SK-N-SH treated with all-trans-retinoic acid at 6 μM for 48 hours (cell line): ENCODE measurements at places on chromosomes 7 and 10.

DNA sequence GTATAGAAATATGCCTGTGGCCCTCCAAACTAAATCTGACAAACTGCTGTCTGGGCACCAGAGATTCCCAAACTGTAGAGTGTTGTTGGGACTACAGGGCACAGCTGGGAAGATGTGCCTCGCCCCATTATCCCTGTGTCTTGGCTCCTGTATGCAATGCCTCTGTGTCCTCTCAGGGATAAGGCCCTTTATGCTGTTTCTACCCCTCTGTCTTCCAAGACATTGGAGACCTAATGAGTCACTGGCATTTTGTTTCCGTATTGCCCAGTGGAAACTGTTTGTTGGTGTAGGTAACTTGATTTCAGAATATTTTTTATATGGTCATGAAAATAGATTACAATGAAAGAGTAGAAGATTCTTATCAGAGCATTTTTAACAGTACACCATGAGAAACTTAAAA is 183.2 kb downstream of the GLI3 start:
- no peak for ATAC-seq

- no peak for ATAC-seq
Measured at GRCh38 chr7:101686030-101686429, 56.9 kb upstream of the MYL10 start.

GRCh38 chr7:28729727-28730126 is 228.4 kb downstream of the TRIL start:
- ATAC-seq, result no peak; the same call in 1 of the 3 replicates

DNA sequence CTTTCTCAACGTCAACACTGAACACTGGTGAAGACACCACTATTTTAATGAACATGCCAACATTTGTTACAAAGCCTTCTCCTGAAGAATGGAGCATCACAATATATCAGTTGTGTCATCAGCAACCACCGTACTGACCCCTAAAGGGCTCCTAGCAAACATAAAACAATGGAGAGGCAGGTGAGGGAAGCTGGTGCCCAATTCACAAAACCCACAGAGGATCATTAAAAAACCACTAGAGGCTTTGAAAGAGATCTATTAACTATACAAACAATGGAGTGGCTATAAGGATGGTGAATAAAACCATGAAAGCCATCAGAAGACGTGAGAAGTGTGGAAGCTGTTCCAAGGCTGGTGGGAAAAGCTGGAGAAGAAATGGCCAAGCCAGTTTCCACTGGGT is 150.8 kb downstream of the FAM107B start:
- ATAC-seq, result no peak

- no peak; the same call in 2 of the 3 replicates for ATAC-seq
Measured at GRCh38 chr10:32271617-32272016, 75.3 kb downstream of the EPC1 start.

GRCh38 chr7:95421000-95421846 is 13.6 kb downstream of the PON2 start:
- ATAC-seq, result peak; percentile 95

- ATAC-seq, result no peak
Measured at GRCh38 chr7:84546403-84546802, 351.8 kb upstream of the SEMA3A start.

DNA sequence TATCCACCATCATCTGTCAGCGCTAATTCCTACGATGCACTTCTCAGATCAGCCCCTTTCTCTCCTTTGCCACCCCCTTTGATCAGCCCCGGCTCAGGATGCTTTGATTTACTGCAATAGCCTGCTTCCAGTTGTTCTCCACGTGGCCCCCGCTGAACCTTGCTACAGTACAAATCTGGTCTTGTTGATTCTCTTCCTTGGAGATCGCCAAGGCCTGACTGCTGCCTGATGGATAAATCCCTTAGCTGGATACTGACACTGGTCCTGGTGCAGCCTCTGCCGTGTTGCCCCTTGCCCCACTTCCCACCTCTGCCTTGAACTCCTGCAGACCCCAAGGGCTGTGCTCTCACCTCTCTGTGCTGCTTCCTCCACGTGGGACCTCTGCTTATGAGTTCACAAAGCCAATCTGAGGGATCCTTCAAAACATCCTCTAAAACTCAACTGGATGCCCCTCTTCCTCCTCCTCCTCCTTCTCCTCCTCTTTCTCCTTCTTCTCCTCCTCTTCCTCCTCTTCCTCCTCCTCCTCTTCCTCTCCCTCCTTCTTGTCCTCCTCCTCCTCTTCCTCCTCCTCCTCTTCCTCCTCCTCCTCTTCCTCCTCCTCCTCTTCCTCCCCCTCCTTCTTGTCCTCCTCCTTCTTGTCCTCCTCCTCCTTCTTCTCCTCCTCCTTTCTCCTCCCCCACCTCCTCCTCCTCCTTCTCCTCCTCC is 15.3 kb downstream of the PLXNA4 start:
- ATAC-seq, result peak; percentile 62

- no peak for ATAC-seq
Measured at GRCh38 chr7:2049782-2050510, 182.8 kb downstream of the MAD1L1 start.

DNA sequence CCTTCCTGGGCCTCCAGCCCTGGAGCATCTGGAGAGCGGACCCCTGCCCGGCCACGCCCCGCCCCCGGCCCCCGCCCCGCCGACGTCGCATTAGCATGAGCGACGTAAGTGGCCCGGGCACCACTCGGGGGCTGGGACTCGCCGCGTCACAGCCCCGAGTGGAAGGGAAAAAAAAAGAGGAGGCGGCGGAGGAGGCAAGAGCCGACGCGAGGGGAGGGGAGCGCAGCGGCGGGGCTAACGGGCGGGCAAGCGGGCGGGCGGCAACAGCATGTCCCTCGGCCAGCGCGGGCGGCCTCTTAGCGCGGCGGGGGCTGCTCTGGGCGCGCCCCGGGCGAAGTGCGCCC is at the start of gene SLC18A3:
Gene SLC18A3, plus strand, starts transcription at position 197 of the 344 bp plus-strand sequence. CDS start 431 bp downstream, outside the sequence.
- peak; percentile 23 for ATAC-seq

- ATAC-seq, result no peak
Measured at GRCh38 chr10:32153931-32154330, 97.7 kb upstream of the KIF5B start.

DNA sequence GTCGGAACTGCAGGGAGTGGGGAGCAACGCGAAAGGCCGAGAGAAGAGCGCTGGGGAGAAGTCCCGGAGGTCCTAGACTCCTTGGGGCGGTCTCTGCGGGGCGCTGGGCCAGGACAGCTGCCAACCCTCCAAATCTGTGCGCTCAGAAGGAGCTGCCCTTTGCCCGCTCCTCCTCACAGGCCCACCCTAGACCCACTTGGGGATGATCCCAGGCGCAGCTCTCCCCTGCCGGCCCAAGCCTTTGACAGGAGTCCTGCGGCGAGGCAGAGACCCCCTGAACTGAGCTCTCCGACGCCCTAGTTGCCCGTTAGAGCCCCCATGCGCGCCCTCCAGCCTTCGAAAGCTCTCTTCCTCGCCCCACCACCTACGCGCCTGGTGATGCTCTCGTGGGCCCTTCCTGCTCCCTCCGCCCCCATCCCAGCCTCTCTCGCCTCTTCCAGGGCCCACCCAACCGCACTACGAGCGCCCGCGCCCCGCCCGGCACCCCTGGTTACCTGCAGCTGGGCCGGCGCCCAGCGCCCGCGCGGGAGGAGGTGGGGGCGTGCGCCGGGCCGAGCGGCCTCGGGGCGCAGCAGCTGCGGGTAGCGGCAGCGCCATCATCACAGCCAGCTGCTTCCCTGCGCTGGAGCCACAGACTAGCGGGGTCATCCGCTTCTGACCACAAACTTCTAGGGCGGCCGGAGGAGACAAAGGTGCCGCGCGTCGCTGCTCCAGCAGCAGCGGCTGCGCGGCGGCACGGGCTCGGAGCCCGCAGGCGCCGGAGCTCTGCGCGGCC is 353.4 kb downstream of the DNAJB6 start:
- peak; percentile 59 for ATAC-seq

- peak; percentile 77 for ATAC-seq
Measured at GRCh38 chr7:28096713-28097112, 83.9 kb downstream of the JAZF1 start.

GRCh38 chr7:99314504-99314903 is 11.2 kb upstream of the ARPC1A start:
- no peak for ATAC-seq

DNA sequence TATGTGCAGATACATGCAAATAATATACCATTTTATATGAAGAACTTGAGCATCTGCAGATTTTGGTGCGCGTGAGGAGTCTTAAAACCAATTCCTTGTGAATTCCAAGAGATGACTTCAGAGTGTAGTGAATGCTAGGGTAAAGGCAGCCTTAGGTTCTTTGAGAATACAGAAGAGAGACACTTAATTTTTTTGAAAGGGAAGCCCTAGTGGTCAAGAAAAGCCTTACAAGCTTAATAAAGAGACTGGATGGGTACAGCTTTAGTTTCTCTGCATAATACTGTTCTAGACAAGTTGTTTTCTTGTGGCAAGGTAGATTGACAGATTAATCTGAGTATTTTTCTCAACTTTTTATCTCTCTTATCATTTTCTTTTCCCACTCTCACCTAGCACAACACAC is 636.5 kb downstream of the DNAJB9 start:
- ATAC-seq, result no peak

- no peak for ATAC-seq
Measured at GRCh38 chr7:103704701-103705100, 258.7 kb upstream of the SLC26A5 start.

- ATAC-seq, result peak; percentile 18; the same call in 1 of the 3 replicates
Measured at GRCh38 chr10:114874827-114875411, 53.3 kb downstream of the FHIP2A start.

DNA sequence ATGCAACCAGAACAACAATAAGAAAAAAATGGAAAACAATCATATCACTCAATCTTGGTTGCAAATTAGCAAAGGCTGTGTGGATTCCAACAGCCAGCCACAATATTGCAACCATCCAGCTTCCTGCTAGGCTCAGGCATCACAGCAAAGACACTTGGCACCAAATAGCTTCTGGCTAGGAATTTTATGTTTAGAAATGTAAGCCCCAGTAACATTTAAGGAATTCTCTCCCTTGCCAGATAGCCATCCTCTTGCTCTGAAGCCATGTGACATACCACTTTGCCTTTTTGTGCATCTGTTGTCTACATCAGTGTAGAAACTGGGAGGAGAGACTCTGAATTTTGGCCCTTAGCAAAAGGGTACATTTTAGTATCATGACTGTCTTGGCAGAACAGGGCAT is 22.2 kb downstream of the MKX start:
- no peak for ATAC-seq

DNA sequence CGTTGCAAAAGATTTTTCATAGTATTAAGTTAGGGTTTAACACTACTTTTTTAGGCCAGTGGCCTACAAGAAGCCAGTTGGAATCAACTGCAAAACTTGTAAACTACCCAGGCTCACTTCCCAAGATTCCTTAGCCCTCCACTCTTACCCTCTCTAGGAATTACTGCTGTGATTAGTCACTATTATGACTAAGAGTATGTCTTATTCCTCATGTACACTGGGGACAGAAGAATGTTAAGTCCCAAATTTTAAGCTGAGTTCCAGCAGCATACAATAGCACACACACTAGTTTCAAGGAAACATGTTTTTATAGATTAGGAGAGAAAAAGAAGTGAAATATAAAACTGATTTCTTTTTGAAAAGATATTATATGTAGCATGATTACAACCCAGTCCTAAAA is 42.8 kb downstream of the FBXL13 start:
- ATAC-seq, result no peak; the same call in 2 of the 3 replicates

DNA sequence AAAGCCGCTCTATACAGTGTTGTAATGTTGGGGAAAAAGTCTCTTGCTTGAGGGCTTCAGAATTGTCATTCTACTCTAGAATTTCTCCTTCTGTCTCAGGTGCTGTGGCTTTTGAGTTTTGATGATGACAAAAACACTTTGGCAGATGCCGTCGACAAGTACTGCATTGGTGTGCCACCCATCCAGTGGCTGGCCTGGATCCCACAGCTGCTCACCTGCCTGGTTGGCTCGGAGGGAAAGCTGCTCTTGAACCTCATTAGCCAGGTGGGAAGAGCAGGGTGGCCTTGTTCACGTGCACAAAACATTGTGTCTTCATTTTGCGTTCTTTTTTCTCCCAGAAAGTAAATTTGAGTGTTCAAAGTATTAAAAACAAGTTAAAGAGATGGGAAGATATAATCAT is 112.0 kb downstream of the TRRAP start:
- ATAC-seq, result no peak

GRCh38 chr10:51231754-51232153 is 157.5 kb downstream of the PRKG1 start:
- ATAC-seq, result no peak

GRCh38 chr7:121016966-121017365 is 28.5 kb downstream of the CPED1 start:
- ATAC-seq, result no peak

DNA sequence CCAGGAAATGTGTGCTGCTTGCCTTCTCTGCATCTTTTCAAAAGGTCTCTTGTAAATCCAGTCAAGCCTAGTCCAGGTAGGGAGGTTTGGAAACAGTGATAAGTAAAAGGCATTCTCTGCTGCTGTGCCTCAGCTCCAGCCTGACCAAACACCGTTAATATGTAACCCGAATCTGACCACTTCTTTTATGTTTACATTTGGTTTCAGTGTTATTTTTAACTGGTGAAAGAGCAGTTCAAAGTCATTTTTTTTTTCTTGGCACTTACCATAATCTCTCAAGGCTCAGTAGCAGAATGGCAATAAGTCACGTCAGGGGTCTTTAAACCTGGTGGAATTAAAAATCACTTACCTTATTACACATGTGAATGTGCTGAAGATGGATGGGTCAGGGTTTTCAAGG is 216.8 kb downstream of the PTEN start:
- ATAC-seq, result peak; percentile 67

DNA sequence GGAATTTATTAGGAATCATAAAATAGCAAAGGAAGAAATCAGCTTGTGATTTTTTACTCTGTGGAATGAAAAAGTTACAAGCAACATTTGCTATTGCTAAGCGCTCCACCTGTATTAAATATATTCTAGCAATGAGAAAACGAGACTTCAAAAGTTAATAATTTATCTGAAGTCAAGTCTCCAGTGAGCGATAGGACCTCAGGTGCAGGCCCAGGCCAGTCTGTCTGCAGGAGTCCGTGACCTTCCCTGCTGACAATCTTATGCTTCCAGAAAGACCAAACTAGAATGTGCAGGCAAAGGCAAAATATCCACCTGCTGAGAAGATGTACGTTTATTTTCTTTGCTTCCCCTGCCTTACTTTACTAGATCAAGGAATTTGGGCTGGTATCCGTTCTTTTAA is 22.7 kb downstream of the MRC1 start:
- ATAC-seq, result no peak

DNA sequence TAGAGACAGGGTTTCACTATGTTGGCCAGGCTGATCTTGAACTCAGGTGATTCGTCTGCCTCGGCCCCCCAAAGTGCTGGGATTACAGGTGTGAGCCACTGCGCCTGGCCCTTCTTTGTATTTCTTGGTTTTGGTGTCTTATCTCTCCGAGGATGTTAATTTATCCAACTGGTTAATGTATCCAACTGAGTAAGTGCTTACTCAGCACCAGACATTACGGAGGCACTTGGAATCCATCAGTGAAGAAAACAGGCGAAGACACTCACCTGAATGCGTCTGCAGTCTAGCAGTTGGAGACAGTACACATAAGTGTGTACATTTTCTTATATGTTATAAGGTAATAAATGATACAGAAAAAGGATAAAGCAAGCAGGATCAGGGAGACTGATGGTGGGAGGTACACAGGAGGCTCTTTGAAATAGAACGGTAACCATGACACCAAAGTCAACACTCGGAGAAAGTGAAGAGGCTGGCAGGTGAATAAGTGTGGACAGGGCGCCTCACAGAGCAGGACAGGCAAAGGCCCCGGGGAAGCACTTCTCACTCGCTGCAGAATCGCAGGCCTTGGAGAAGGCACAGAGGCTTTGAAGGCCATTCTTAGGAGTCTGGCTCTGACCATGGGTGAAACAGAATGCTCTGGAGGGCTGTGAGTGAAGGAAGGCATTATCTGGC is 73.1 kb downstream of the LANCL2 start:
- ATAC-seq, result no peak
